ENCODE measurements at places on chromosomes 7 and 10.

- no peak for DNase-seq
Measured at GRCh38 chr7:35253460-35253709, 515 bp downstream of the TBX20 start.

- DNase-seq = no peak
Measured at GRCh38 chr10:1630304-1630703, 107.0 kb downstream of the ADARB2 start.

GRCh38 chr7:142969183-142969582 lies 7.0 kb upstream of the KEL start:
- DNase-seq = no peak

DNA sequence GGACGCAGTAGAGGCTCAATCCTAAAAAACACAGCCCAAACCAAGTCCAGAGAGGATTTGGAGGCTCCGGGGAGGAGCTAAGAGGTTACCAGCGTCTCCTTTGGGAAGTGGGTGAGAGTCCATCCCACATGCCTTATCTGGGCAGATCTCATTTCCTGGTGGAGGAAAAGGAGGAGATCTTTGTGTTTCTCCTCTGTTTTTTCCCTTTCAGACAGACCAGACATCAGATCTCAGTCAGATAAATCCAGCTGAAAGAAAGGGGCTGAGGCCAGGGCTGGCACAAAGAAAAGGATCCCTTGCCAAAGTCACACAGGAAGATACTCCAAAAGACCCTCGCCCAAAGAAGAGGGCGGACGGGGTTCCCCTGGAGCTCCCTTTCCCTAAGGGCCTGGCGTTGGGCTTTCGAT lies 58.3 kb upstream of the COMTD1 start:
- DNase-seq = no peak

DNA sequence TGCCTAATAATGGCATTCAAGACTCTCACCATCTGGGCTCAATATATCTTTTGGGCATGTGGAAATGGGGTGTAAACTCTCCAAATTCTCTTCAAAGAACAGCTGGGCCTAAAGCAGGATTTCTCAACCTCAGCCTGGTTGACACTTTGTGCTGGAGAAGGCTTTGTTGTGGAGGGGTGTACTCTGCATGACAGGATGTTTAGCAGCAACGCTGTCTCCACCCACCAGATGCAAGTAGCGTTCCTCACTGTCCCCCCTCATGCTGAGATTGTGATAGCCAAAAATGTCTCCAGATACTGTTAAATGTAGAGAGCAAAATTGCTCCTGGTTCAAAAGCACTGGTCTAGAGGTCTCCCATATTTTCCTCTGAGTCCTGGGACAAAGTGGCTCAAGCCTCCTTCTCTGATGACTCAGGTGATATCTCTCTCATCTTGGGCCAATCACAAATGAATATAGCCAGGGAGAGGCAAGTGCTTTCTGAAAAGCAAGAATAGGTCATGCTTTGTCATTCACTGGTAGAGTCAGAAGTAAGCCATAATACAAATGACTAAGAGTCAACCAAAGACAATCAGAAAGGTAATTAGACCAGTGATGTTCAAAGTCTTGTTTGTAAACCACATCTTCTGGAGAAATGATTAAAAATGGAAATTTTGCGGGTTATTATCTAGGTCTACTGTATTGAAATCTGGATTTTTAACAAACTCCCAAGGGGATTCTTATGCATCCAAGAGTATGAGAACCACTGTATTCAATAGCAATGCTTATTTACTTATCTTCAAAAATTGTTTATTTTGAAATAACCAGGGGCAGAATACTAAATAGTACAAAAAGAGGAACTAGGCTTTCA lies 330.8 kb downstream of the PTEN start:
- DNase-seq = no peak

All from fibroblast of pulmonary artery (primary cell).